ENCODE measurements at places on chromosomes 7 and 10. TPM values are rescaled to one million over a fixed set of nuclear protein-coding genes. Genes with fewer than 3 reads are reported as not detected.

The DKK1 gene
- total RNA-seq = 74.7 TPM

The PTPRE gene
- total RNA-seq = 0.56 TPM

DNA sequence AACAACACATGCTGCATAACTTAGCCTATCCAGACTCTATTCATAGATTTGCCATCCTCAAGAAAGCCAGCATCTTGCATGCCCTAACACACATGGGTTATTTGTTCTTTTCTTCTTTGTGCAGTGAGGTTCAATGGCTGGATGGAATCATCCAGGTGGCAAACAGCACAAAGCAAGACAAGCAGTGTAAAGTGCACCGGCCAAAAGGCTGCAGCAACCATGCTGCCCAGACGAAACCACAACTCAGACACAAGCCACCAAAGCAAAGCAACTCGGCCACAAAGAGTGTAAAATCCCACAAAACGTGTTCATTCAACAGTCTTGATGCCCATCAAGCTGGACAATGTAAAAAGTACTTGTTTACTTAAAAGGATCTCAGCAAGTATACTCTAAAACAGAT lies 76.9 kb downstream of the PIP4K2A start:
- H3K4me3 ChIP-seq = no peak overlapping the region
- H3K4me1 ChIP-seq = no peaks in the 10 kb centered on the region

GRCh38 chr7:132498319-132498718 lies 78.0 kb downstream of the PLXNA4 start:
- H3K27me3 ChIP-seq = no peaks in the 10 kb centered on the region
- H3K4me3 ChIP-seq = no peak overlapping the region

DNA sequence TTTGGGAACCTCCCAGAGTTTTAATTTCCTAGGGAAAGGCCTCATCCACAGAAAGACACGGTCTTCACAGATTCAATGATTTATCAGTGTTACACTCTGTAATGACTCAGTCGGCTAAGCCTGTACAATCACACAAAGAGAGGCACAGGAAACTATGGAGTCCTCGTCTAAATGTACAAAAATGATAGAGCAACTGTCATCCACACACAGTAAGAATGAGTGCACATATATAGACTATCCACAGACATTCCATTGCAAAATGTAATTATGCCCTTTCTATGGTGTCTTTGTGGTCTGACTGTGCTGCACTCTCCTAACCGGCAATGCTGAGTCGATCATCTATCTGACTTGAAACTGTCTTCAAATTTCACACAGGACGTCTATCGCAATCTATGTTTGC lies 3.5 kb upstream of the NAMPT start:
- peaks cover 2% of the 10 kb centered on the region for H3K4me1 ChIP-seq
- H3K4me3 ChIP-seq = no peak overlapping the region
- H3K27me3 ChIP-seq = no peaks in the 10 kb centered on the region

DNA sequence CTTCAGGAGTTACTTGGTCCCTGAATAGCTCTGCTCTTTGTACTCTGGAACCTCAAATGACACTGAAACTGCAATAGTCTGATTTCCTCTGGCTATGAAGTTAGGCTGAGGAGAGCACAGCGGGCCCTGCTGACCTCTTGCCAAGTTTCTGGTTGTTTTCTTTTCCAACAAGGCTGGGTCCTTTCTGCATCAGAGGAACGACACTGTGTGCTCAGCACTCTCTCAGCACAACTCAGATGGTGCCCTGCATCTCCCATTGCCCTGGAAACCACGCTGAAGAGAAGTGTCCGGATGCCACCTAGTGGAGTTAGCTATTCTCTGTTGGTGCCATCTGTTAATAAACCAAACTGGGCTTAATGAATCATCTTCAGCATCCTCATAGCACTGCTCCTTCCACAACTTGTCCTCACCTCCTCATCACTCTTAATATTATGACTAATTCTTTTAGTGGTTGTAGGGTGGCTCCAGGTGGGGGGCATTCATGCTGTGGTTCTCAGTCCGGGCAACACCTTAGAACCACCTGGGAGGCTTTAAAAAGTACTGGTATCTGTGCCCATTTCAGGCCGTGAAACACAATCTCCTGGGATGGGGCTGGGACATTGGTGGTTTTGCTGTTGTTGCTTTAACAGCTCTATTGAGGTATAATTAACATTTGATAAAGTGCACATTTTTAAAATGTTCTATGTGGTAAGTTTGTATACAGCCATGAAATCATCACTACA lies 8.2 kb upstream of the EFCAB10 start:
- DNase-seq = peak; percentile 81
- no peak overlapping the region for H3K27ac ChIP-seq
- H3K4me1 ChIP-seq = no peaks in the 10 kb centered on the region
- H3K36me3 ChIP-seq = no peaks in the 10 kb centered on the region
- H3K27me3 ChIP-seq = 0 out of 2 replicates have a peak, but pooled peaks cover under 1% of the 10 kb centered on the region

- no peak overlapping the region for H3K27ac ChIP-seq
- no peaks in the 10 kb centered on the region for H3K36me3 ChIP-seq
- H3K4me1 ChIP-seq = peaks cover 10% of the 10 kb centered on the region
- DNase-seq = no peak
- H3K4me3 ChIP-seq = no peak overlapping the region
Measured at GRCh38 chr10:43926371-43926770, 277.7 kb upstream of the ZNF32 start.

- DNase-seq = peak; percentile 11
- no peaks in the 10 kb centered on the region for H3K27me3 ChIP-seq
- H3K4me3 ChIP-seq = no peak overlapping the region
- peak overlapping the region; percentile 41 for H3K27ac ChIP-seq
- peaks cover 5% of the 10 kb centered on the region for H3K4me1 ChIP-seq
- no peaks in the 10 kb centered on the region for H3K36me3 ChIP-seq
Measured at GRCh38 chr7:80940539-80941207, 21.8 kb upstream of the SEMA3C start.

- no peaks in the 10 kb centered on the region for H3K36me3 ChIP-seq
- H3K4me3 ChIP-seq = no peak overlapping the region
- H3K27me3 ChIP-seq = no peaks in the 10 kb centered on the region
- H3K4me1 ChIP-seq = no peaks in the 10 kb centered on the region
- H3K27ac ChIP-seq = no peak overlapping the region
- no peak for DNase-seq
Measured at GRCh38 chr7:3549601-3550000, 248.5 kb downstream of the SDK1 start.

GRCh38 chr10:88989824-88990383 lies 694 bp upstream of the FAS start:
- H3K27me3 ChIP-seq = no peaks in the 10 kb centered on the region
- peak overlapping the region; percentile 83 for H3K4me3 ChIP-seq
- DNase-seq = peak; percentile 86
- peak overlapping the region; percentile 94 for H3K27ac ChIP-seq
- no peaks in the 10 kb centered on the region for H3K36me3 ChIP-seq

Data from IMR-90 (cell line).